Liver (tissue), 10 donors: ENCODE measurements at places on chromosomes 13 and 19. TPM values are rescaled to one million over a fixed set of nuclear protein-coding genes. Genes with fewer than 3 reads are reported as not detected.

The EBI3 gene
- 2.5 TPM for polyA plus RNA-seq

The NLRP9 gene
- not detected for polyA plus RNA-seq

The CGB8 gene
- polyA plus RNA-seq = not detected

The SPACA4 gene
- polyA plus RNA-seq = not detected

- H3K27me3 ChIP-seq = no peaks in the 10 kb centered on the region
- H3K36me3 ChIP-seq = no peaks in the 10 kb centered on the region
Observed at GRCh38 chr13:44181931-44182330, 191.7 kb upstream of the SERP2 start.

DNA sequence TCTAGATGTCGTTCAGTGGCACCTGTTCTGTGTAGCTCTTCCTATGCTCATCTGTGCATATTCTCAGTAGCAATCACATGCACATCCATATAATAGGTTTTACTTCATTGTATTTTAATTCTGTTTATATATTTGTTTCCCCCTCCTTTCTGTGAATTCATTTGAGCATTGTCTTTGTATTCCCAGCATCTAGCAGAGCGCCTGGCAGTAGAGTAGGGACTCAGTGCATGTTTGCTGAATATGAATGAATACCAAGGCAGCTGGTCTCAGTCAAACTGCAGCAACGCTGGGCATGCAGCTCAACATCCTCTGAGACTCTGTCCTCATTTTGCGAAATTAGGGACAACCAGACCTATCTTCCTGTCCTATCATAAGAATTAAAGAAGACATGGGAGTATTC, 330.1 kb downstream of the SPRY2 start:
- H3K27ac ChIP-seq = no peak overlapping the region
- H3K4me3 ChIP-seq = no peak overlapping the region
- H3K27me3 ChIP-seq = no peaks in the 10 kb centered on the region
- H3K4me1 ChIP-seq = peaks cover 4% of the 10 kb centered on the region

GRCh38 chr13:45108716-45109101, 11.6 kb upstream of the GTF2F2 start:
- H3K4me3 ChIP-seq = no peak overlapping the region
- H3K4me1 ChIP-seq = peaks cover 1% of the 10 kb centered on the region
- H3K27me3 ChIP-seq = no peaks in the 10 kb centered on the region
- no peak for DNase-seq

- H3K27me3 ChIP-seq = no peaks in the 10 kb centered on the region
- DNase-seq = no peak
- H3K27ac ChIP-seq = no peak overlapping the region
- no peak overlapping the region for H3K4me3 ChIP-seq
Observed at GRCh38 chr13:109817591-109818535, 31.5 kb upstream of the IRS2 start.

DNA sequence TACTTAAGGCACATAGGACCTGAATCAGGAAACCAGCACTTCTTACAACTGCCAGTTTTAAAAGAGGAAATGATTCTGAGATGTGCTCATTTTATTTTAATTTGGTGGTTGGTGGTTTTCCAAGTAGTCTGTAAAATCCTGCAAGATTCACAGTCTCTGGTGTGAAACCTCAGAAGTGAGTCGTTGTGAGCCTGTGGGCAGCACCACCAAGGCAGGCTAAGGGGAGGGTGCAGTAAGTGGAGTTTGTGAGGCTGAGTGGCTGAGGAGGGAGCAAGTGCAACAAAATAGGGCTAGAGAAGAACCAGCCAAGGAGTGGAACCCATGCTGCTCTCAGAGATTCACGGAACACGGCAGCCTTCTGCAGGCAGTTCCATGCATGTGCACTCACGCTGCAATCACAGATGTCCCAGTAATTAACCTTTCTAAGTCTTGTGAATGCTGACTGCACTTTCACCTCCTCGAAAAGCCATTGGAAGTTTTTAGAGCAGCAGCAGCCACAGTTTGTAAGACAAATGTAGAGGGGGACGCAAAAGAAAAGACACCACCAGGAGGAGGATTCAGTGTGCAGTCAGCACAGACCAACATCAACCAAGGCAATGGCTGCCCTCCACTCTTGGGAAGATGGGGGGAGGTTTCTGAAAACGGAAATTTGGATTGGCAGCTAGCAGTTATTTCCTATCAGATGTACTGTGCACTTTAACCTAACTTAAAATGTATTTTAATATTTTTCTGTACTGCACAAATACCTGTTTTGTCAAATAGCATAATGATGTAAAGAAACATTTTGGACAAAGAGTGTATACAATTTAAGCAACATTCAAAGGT, 44.9 kb downstream of the ESD start:
- no peak for DNase-seq
- no peaks in the 10 kb centered on the region for H3K27me3 ChIP-seq
- no peak overlapping the region for H3K27ac ChIP-seq
- no peak overlapping the region for H3K4me3 ChIP-seq

DNA sequence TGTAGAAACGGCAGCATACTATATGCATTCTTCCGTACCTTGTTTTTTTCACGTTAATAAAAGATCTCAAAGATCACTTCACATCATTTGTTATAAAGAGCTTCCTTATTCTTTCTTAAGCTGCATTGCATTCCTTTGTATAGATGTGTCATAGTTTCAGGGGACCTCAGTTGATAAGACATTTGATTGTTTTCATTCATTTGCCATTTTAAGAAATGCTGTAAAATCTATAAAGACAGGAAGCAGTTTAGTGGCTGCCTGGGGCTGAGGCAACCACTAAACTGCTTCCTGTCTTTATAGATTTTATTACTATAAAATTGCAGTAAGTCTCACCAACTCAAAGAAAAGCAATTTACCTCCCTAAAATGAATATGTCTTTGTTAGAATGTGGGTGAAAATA, 59.4 kb downstream of the ZDHHC20 start:
- H3K27me3 ChIP-seq = no peaks in the 10 kb centered on the region
- H3K36me3 ChIP-seq = peaks cover 2% of the 10 kb centered on the region
- H3K27ac ChIP-seq = no peak overlapping the region
- no peak for DNase-seq
- no peaks in the 10 kb centered on the region for H3K4me1 ChIP-seq
- H3K4me3 ChIP-seq = no peak overlapping the region

DNA sequence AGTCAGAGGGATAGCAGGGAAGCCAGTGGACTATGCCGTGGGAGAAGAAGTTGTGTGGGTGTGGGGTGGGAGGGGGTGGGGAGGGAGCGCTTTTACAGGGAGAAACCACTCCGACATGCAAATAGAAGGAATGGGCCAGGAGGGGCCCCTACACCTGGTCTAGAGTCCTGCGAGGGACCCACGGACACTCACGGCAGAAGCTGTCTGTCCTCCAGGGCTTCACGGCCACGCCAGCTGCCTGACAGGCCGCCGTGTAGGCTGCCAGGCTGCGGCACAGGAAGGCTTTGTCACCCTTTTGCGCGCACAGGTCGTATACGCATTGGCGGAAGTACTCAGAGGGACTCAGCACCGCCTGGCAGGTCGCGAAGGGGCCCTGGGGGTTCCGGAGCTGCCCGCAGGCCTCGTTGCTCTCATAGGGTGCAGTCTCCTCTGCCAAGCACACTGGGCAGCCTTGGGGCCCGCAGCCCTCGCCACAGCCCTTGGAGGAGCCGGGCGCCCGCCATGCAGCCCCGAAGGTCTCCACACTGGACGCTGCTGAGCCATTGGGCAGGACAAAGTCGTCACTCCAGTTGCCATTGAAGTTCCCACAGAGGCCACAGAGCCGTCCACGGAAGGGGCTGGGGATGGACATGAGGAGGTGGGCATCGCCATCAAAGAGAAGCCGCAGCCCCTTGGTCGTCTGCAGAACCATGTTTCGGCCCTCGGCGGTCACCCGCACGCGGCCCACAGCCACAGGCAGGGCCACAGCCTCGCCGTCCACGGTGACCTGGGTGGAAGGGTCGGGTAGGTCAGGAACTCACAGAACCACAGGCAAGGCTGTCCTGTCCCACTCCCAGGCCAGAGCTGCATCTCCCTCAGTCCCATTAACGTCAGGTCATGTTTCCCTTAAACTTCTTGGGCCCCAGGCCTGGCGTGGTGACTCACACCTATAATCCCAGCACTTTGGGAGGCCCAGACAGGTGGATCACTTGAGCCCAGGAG, 26.0 kb upstream of the FBL start:
- DNase-seq = no peak
- no peaks in the 10 kb centered on the region for H3K36me3 ChIP-seq
- H3K27ac ChIP-seq = no peak overlapping the region
- no peaks in the 10 kb centered on the region for H3K27me3 ChIP-seq

- H3K36me3 ChIP-seq = peaks cover 33% of the 10 kb centered on the region
- DNase-seq = no peak
- H3K27ac ChIP-seq = peak overlapping the region; percentile 14
- no peaks in the 10 kb centered on the region for H3K4me1 ChIP-seq
Observed at GRCh38 chr19:44869733-44870470, 21.2 kb upstream of the TOMM40 start.

DNA sequence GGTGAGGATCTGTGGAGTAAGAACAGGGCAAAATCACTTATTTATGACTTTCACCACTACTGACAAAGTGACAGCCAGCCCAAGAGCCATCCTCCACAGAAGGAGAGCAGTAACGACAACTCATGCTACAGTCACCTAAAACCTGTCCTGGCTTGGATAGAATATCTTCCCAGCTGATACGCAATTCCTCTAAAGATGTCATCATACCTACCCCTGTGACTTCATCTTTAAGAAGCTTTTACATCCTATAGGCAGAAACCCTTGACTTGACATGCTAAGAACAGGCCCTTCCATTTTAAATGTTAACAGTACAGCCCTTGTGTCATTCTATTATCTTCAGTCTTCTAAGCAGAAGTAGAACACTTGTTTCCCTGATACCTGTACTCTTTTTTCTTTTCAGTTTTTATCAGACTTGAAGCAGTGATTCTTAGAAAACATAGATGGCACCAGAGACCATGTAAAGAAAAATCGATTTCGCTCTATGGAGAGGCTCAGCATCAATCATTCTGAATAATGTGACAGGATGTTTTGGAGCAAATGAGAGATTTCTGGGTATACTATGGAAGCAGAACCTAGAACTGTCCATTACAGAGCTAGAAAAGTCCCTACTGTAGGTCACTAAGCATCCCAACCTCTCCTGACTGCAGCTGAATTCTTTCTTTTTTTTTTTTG, 20.1 kb downstream of the STOML3 start:
- no peaks in the 10 kb centered on the region for H3K36me3 ChIP-seq
- H3K4me3 ChIP-seq = no peak overlapping the region
- H3K27me3 ChIP-seq = no peaks in the 10 kb centered on the region
- no peaks in the 10 kb centered on the region for H3K4me1 ChIP-seq

DNA sequence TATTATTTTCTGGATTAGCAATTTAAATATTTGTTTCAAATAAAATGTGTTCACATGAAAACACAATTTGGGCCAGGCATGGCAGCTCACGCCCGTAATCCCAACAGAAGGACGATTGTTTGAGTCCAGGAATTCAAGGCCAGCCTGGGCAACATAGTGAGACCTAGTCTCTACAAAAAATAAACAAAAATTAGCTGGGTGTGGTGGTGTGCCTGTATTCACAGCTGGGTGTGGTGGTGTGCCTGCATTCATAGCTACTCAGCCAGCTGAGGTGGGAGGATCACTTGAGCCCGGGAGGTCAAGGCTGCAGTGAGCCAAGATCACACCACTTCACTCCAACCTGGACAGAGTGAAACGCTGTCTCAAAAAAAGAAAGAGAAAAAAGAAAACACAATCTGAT, 46.4 kb downstream of the KPNA3 start:
- H3K4me1 ChIP-seq = no peaks in the 10 kb centered on the region
- H3K36me3 ChIP-seq = peaks cover 3% of the 10 kb centered on the region
- no peak overlapping the region for H3K4me3 ChIP-seq
- no peak for DNase-seq
- H3K27ac ChIP-seq = no peak overlapping the region

DNA sequence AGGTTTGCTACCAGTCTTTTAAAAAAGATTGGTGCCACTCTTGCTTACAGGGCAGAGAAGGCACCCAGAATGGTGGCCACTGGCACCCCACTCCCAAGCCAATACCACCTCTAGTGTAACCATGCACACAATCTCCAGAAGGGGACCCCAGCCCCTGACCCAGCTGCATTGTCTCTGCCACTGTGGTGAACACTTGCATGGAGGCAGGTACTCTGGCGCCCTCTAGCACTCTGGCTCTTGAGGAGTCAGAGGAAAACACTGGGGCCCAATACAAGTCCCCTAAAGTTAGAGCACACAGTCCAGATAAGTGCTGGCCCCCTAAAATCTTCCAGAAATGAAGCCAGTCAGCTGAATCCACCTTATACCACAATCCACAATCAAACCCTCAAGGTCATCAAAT, 6.0 kb downstream of the ERVV-1 start:
- H3K27me3 ChIP-seq = no peaks in the 10 kb centered on the region
- no peaks in the 10 kb centered on the region for H3K36me3 ChIP-seq
- H3K27ac ChIP-seq = no peak overlapping the region
- no peaks in the 10 kb centered on the region for H3K4me1 ChIP-seq

- H3K27ac ChIP-seq = no peak overlapping the region
- no peaks in the 10 kb centered on the region for H3K4me1 ChIP-seq
- no peak overlapping the region for H3K4me3 ChIP-seq
- DNase-seq = no peak
Observed at GRCh38 chr13:65112123-65112522, 2118.0 kb downstream of the PCDH9 start.

GRCh38 chr13:98050041-98050466, 92.8 kb upstream of the FARP1 start:
- H3K27ac ChIP-seq = no peak overlapping the region
- H3K4me3 ChIP-seq = no peak overlapping the region
- no peaks in the 10 kb centered on the region for H3K36me3 ChIP-seq

DNA sequence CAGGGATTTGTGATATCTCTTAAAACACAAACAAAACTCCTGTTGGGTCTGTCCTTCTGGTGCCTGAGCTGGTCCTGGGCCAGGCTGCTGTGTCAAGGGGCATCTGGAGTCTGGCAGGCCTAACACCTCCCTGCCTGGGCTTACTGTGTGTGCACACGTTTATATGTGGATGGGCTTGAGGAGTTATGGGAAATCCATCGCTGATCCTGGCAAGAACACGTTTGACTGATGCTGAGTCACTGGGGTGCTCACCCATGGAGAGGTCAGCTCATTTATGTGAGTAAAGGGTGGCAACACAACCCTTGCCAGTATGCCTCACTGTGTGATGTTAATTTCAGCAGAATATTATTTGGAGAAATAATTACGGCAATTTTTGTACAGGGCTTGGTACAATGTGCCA, 44.5 kb upstream of the PCDH8 start:
- H3K27ac ChIP-seq = no peak overlapping the region
- H3K36me3 ChIP-seq = no peaks in the 10 kb centered on the region

DNA sequence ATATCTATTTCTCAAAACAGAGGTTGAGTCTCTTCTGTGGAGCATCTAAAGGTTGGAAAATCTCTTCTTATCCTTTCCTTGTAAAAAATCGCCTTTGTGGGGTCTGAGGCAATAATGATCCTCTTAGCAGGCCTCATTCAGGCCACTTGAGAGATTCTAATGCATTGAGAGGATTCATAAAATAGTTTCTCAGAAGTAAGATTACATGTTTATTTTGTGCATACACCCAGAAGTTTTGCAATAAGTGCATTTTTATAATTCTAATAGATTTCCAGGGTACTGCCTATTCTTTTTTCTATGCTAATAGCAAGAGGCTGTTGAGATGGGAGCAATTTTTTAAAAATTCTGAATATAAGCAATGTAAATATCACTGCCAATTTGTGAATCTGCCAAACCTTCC, 342.2 kb upstream of the KLF12 start:
- H3K4me3 ChIP-seq = no peak overlapping the region
- no peaks in the 10 kb centered on the region for H3K27me3 ChIP-seq
- no peaks in the 10 kb centered on the region for H3K4me1 ChIP-seq
- H3K27ac ChIP-seq = no peak overlapping the region
- no peak for DNase-seq
- H3K36me3 ChIP-seq = no peaks in the 10 kb centered on the region

- DNase-seq = no peak
- H3K36me3 ChIP-seq = no peaks in the 10 kb centered on the region
- H3K27ac ChIP-seq = no peak overlapping the region
Observed at GRCh38 chr19:50777830-50778303, 7.6 kb downstream of the GPR32 start.
